ENCODE measurements at places on chromosomes 3 and 15.

- no peak for DNase-seq
Observed at GRCh38 chr15:78695854-78696253, 54.8 kb upstream of the CHRNB4 start.

GRCh38 chr15:73894133-73894814 lies 20.9 kb downstream of the TBC1D21 start:
- no peak for DNase-seq

DNA sequence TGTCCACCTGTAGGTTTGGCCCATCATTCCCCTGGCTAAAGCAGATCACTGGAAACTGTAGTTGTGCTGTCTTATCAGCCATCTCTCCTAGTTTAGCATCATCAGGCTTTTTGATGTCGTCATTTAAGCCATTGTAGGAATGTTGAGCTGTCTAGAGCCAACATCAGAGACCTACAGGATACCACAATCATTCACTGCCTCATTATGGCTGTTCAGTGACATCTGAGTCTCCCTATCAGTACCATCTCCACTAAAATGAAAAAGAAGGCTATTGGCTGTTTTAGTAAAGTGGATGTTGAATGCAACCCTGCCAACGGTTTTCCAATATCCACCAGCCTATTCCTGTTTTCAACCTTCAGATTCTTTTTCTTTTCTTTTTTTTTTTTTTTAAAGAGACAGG lies 29.2 kb downstream of the RLBP1 start:
- DNase-seq: no peak

GRCh38 chr3:125257536-125257935 lies 45.0 kb upstream of the SLC12A8 start:
- no peak for DNase-seq

DNA sequence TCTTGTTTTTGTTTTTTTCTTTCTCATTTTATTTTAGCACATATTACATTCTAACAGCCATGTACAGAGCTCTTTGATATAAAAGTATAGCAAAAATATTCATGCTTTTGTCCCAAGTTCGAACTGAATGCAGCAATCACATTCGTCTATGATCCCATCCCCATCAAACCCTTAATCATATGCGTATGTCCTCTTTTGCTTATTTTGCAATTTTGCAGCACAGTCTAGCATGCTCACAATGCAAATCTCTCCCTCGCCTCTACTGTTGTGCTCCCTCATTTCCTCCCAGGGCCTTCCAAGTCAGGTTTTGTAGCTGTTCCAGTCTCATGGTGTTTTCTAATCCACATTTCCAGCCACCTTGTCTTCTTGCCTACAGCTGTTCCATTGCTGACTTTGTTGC lies 144.6 kb upstream of the VEPH1 start:
- DNase-seq: no peak

DNA sequence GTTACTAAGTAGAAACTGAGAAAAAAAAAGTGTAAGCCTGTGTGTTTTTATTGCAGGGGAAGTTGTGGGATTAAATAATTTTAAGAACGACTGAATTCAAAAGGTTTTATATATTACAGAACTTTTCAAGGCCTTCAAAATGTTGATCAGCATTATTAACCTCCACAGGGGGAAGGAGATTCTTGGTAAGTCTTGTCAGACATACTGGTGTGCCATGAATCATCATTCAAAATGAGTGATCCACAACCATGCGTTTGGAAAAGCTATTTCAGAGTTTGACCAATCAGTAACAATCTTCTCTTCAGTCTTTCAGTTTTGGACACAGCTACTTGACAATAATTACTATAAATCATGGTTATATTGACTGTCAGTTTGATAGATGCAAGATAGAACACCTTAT lies 70.2 kb downstream of the ADAMTS9 start:
- DNase-seq: no peak

DNA sequence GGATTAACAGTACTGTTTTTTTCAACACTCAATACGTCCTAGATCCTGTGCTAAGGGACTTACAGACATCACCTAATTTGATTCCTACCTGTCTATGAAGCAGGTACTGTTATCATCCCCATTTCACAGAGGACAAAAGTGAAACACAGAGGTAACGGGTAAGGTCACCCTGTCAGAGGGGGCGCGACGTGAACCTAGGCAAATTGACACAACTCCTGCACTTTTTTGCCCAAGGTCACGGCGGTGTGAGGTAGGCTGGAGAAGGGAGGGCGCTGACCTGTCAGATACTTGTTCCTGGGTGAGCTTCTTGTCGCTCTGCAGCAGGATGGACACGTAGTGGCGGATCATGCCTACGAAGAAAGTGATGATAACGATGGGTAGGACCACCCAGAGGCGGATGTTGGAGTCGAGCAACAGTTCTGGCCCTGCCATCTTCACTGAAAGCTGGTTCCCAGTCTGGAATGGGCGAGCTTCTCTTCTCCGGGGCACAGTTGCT lies 363 bp downstream of the EMC3 start:
- DNase-seq: no peak

Data from GM12864 (cell line).